ENCODE measurements at places on chromosomes 11 and 22. TPM values are rescaled to one million over a fixed set of nuclear protein-coding genes. Genes with fewer than 3 reads are reported as not detected.
A peak's percentile ranks its signal among the peaks of the same experiment; 100 is the strongest.

- no peak for DNase-seq
Measured at GRCh38 chr11:40183073-40184064, 1276.1 kb downstream of the LRRC4C start.

DNA sequence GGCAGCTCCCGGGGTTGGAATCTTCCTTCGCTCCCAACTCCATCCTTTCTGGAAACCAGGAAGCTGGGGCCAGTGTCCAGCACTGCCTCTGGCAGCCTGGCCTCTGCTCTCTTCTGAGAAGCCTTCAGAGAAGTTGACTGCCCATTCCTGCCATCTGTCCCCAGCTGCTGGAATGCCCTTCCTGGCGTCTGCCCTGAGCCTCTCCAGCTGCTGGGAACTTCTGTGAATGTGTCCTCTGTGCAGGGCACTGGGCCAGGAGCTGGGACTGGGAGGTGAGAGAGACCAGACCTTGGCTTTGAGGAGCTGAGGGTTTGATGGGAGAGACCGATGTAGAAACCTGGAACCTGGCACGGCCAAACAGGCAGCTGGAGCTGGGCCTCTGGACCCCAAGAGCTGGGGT is 5.9 kb upstream of the SOX10 start:
- no peak for DNase-seq

GRCh38 chr11:15882876-15883454 is 473.4 kb downstream of the SOX6 start:
- no peak for DNase-seq

OR9I1 gene
- total RNA-seq = not detected

GRCh38 chr11:95835768-95836488 is 45.6 kb downstream of the CEP57 start:
- peak; percentile 69 for DNase-seq

GNAZ gene
- total RNA-seq = 3.8 TPM

DNA sequence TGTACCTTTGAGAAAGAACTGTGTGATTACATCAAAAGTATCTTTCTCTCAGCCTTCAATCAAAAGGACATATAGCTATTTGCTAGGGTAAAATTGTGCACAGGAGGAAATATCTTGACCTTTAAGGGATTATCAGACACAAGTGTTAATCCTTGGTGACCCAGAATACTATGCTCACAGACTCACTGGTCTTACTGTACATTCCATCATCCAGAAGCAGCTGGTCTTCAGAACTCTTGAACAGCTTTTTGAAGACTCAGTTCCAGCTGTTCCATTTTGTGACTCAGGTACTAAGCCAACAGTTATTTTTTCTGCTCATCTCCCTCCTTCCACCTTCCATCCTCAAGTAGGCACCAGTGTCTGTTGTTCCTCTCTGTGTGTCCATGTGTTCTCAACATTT is 19.8 kb downstream of the ZBED5 start:
- DNase-seq = no peak
